ENCODE measurements at places on chromosomes 7 and 10. TPM values are rescaled to one million over a fixed set of nuclear protein-coding genes. Genes with fewer than 3 reads are reported as not detected.

Gene KCP
- not detected for total RNA-seq

Gene MRPS16
- 138 TPM for total RNA-seq

Gene PTF1A
- not detected for total RNA-seq

Gene OR2A42
- total RNA-seq: not detected

Gene DBNL
- 106 TPM for total RNA-seq

Gene LRRC61
- 13.0 TPM for total RNA-seq

Gene RAMP3
- not detected for total RNA-seq

Gene GIMAP7
- total RNA-seq: 34.5 TPM

Gene ZNF727
- 0.84 TPM for total RNA-seq

Gene SLC39A12
- total RNA-seq: not detected

- DNase-seq: no peak
Observed at GRCh38 chr7:35454575-35455385, 200.9 kb upstream of the TBX20 start.

DNA sequence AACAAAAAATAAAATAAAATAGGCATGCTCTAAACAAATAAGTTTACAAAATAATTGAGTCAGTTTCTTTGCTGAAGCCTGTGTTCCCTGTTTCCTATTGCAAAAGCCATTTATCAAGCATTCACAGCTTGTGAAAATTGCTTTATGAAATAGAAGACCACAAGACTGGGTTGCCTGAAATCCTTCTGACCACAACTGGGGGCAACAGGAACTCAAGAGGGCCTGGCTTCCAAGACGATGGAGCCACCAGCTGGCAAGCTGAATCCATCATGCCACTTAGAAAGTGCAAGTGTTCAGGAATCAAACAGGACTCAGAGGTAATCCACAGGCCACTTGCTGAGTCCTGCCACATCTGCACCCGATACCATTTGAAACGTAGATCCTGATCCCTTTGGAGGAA, 752 bp upstream of the ABCA13 start:
- DNase-seq: no peak

- no peak for DNase-seq
Observed at GRCh38 chr7:102895602-102896001, 17.2 kb upstream of the LRRC17 start.

DNA sequence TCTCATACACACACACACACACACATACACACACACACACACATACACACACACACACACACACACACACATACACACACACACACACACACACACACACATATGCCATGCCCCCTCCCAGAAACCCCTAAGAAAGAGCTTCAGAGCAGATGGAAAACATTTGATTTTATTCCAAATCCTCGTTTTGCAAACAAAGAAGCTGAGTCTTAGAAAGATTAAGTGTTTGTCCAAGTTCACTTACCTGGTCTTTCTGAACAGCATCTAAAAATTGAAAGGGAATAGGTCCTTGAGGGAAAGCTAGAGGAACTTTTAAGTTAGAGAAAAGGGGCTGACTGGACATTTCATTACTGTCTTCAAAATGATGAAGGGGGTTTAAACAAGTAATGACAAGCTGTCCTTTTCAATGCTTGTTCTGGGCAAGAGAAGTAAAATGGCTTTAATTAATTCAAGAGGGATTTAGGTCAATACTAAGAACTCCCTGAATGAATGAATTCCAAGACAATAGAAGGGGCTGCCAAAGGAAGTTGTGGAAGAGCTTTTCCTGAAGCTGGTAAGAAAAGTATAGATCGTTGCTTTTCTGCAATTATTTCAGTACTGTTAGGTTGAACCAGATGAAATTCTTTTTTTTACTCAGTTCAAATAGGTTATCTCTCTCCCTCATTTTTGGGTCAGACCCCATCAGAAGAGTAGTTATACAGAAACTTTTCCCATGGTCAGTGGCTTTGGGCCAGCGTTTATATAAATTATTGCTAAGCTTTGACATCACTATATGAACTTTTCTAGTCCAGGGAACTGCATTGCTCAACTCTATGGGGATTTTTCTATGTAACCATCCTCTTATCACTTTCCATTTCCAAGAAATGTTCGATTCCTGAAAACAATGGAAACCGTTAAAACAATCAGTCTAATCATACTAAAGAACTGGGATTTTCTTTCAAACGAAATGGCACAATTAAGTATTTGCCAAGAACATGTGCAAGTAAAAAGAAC, 261.4 kb downstream of the MTERF1 start:
- no peak for DNase-seq

GRCh38 chr10:112634096-112634830, 187.2 kb downstream of the VTI1A start:
- no peak for DNase-seq

GRCh38 chr10:121519411-121519810, 78.8 kb downstream of the FGFR2 start:
- no peak for DNase-seq

DNA sequence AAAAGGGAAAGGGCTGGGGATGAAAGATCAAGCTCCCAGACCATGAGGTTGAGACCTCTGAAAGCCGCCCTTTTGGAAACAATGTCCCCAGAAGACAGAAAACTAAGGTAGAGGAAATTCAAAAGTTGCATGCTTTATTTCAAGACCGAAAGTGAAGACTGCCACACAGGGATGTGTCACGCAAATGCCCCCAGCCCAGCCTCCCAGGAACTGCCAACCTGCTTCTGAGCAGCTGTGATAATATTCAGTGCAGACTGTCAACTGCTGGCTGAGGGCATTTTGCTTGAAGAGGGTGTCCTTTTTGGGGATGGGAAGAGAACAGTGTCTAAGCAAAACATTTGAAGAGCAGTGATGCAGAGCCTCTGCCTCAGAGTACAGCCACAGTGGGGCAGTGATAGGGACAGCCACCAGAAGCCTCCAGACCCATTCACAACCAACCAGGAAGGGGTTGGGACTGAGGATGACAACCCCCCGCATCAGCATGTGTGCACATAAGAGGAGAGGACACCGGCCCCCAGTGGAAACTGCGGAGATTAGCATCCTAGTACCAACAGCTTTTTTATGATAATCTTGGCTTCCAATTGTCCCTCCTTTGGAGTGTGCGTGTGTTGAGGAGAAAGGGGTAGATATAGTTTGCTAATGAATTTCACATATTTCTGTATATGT, 34.7 kb upstream of the NFE2L3 start:
- DNase-seq: peak; percentile 31

DNA sequence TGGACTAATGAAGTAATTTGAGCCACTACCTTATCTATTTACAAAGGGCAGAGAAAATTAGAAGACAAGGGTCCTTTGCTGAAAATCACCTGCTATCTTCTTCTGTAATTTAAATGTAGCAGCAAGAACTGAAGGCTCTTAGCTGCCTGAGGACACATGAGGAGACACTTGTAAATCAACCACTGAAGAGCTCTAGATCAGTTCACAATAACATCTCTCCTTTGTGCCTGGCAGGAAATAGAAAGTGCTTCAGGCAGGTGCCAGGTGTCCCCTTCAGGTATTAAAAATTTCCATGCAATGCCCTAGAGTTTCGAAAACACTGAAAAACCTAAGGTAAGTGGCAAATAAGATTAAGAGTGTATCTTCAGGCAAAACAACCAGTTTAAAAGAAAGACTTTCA, 474.6 kb downstream of the GRM8 start:
- DNase-seq: no peak

DNA sequence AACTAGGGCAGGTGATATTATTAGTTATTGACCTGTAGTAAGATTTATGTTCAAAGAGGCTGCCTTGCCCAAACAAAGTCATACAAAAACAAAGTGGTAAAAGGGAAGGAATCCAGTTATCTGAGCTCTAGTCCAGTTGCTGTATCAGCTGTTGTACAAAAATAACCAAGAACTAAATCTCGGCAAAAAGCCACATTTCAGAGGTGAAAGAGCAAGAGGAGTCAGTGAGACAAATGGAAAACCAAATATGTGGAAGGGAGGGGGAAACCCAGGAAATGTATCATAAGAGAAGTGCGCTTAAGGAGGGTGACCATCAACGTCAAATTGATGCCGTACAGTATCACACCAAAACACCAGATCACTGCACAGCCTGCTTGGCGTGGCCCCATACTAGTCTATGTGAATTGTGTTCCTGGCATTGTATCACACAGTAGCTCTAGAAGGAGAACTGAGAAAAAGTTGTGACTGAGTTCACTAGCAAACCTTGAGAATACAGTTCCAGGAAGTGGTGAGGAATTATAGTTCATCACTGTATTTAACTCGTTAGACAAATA, 6.4 kb downstream of the AGBL3 start:
- peak; percentile 38 for DNase-seq

- no peak for DNase-seq
Observed at GRCh38 chr10:93154531-93154930, 80.8 kb downstream of the CYP26A1 start.

DNA sequence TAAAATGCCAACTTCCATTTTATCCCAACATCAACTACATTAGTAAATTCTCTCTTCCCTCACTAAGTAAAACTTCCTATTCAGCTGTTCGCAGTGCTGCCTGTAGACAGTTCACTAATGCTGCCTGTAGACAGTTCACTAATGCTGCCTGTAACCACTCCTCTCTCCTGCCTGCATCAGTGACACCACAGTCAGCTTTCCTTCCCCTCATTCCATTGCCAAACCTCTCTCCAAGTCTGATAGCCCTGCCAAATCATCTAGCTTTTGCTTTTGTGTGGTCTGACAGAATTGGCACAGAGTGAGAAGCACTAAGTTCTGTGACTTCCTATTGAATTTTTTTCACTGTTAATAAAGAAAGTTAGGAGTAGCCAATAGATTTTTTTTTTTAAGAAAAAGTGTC, 43.0 kb upstream of the MACC1 start:
- DNase-seq: no peak

DNA sequence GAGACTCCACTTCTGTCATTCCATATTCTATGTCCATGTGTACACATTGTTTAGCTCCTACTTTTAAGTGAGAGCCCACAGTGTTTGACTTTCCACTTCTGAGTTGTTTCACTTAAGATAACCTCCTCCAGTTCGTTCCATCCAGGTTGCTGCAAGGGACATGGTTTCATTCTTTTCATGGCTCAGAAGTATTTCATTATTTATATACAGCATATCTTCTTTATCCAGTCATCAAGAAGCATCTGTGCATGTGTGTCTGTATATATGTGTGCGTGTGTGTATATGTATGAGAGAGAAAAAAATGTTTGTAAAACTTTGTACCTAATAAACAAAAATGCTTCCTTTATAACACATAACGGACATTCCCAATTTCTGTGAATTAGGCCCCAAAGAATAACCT, 6.2 kb downstream of the SEC61A2 start:
- DNase-seq: no peak
